NCI-H510A (cell line): ENCODE measurements at places on chromosomes 7 and 10.

DNA sequence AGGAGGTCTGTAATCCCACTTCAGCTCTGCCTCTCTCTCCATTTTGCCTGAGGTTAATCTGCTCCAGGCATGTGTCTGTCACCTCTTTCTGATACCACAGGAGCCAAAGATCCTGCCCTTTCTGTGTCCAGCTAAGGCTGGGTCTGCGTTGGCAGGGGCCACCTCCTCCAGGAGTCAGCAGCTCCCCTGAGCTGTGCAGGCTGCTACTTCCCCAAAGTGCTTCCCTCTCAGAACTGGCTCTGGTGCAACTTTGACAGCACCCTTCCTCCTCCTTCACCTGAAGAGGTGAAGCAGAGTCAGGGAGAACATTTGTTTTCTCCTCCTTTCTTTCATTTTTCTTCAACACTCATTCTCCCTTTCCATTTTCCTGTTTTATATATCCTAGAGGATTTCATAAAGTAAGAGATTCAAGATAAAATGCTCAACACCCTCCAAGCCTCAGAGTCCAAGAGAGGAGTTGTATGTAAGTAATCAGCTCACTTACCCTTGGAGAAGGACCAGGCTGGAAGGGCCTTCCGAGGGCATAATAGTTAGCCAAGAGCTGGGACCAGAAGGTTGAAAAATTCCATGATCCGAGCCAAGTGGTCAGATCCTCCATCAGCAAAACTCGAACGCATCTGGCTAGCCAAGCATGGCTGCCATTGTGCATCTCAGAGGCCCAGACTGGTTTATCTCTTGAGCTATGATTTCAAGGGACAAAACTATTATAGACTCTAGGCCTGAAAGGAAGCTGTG lies 257.3 kb downstream of the PTEN start:
- no peak for DNase-seq

- no peak for DNase-seq
Measured at GRCh38 chr10:77542710-77543259, 94.8 kb downstream of the KCNMA1 start.

GRCh38 chr7:99447943-99448342 lies 9.2 kb downstream of the CPSF4 start:
- no peak for DNase-seq

GRCh38 chr7:43557831-43558495 lies 24.9 kb upstream of the STK17A start:
- DNase-seq: no peak

GRCh38 chr10:109934958-109935793 lies 11.9 kb upstream of the XPNPEP1 start:
- DNase-seq: no peak

DNA sequence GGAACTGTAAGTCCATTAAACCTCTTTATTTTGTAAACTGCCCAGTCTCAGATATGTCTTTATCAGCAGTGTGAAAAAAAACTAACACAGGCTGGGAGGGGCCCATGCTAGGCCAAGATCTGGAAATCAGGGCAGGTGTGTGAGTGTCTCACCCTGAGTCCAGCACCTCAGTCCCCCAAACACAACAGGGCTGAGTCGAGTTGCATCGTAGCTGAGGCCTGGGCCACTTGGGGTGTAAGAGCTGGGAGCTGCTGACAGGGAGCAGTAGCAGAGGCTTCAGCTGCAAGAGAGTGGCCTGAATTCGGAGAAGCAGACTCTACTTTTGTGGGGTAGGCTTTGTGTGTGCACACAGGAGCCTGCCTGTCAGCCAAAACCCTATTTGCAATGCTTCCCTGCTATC lies 553.1 kb downstream of the PTPRN2 start:
- DNase-seq: no peak

DNA sequence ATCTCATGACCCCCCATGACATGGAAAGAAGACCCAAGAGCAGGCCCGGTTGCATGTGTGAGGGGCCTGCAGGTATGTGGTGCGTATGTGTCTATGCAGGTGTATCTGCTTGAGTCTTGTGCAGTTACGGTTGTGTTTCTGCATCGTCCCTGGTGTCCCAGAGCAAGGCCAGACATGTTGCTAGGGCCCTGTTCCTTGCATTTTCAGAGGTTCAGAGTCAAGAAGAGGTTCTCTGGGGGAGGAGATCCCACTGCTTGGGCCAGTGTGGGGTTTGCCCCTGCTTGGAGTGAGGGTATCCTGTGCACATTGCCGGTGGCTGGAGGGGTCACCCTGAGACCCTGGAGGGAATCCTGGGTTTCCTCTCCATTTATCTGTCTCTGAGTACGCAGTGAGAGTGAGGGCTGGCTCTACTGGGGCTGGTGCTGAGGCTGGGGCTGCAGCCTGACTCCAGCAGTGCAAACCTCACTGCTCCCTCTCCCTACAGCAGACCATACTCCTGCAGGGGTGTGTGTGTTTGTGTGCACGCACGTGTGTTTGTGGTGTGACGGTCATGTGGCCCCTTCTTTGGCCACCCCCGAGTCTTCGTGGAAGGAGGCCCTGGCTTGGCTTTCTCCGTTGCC lies 4.1 kb downstream of the TRIM8 start:
- DNase-seq: no peak

GRCh38 chr7:16762177-16762576 lies 8.6 kb downstream of the TSPAN13 start:
- no peak for DNase-seq

DNA sequence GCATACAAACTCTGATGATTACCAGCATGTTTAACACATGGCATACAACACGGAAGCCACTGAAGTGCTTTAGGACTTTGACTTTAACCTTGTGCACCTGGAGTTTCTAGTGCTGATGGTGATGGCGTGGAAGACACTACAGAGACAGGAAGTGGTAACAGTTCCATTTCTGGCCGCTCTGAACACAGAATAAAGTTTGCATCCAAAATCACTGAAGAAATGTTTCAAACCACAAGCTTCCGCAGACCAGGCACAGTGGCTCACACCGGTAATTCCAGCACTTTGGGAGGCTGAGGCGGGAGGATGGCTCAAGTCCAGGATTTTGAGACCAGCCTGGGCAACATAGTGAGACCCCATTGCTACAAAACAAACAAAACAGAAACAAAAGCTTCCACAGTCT lies 40.3 kb upstream of the TNPO3 start:
- no peak for DNase-seq

GRCh38 chr10:87867453-87867852 lies 4.0 kb downstream of the PTEN start:
- no peak for DNase-seq

- no peak for DNase-seq
Measured at GRCh38 chr7:157238087-157238486, 98.7 kb upstream of the DNAJB6 start.

GRCh38 chr7:92456236-92456635 lies 9.0 kb downstream of the GATAD1 start:
- DNase-seq: no peak

DNA sequence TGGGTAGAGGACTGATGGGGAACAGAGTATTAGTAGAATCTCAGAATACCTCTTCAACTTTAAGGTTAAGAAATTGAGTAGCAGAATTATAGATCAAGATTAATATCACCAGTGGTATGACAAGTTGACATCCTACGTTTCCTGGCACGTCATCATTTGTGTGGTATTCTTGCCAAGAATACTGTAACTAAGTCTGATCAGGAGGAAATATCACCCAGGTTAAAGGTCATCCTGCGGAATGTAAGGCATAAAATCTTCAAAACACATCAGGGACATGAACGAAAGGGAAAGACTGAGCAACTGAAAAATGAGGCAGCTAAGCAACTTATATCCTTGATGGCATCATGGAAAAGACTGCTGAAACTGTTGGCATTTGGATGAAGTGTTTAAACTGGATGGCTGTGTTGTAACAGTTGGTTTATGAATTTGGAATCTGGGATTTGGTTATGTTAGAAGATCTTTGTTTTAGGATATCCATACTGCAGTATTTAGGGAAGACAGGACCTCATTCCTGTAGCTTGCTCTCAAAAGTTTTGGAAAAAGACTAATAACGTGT lies 86.1 kb downstream of the TRIM24 start:
- DNase-seq: no peak

DNA sequence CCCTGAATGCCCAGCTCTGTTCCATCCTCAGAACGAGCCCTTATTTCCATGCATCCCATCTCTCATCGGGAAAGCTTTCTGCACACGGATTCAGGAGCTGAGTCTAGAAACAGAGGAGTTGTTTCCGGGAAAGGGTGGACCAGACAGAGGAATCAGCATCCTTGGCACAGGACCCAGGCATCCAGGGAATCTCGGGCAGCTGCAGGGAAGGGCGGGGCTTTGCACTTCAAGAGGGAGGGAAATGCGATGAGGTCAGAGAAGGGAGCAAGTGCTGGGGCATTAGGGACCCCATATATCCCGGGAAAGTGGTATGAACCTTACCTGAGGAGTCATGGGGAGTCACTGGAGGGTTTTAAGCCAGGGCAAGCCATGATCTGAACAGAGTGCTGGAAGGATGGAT lies 68.5 kb downstream of the NPTX2 start:
- no peak for DNase-seq

DNA sequence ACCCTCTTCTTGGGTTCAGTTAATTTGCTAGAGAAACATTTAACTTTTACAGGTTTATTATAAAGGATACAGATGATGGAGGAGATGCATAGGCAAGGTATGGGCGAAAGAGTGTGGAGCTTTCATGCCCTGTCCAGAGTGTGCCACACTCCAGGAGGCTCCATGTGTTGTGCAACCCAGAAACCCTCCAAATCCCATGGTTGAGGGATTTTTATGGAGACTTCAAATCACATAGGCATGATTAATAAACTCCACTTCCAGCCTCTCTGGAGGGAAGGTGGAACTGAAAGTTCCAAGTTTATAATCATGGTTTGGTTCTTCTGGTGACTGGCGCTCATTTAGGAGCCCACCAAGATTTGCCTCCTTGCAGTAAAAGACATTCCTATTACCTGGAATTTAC lies 159.9 kb downstream of the PHTF2 start:
- peak; percentile 10 for DNase-seq

GRCh38 chr10:112585960-112586359 lies 138.9 kb downstream of the VTI1A start:
- DNase-seq: no peak

- no peak for DNase-seq
Measured at GRCh38 chr7:7489546-7489945, 46.1 kb downstream of the COL28A1 start.
